ENCODE measurements at places on chromosomes 4 and X. TPM values are rescaled to one million over a fixed set of nuclear protein-coding genes. Genes with fewer than 3 reads are reported as not detected.

DNA sequence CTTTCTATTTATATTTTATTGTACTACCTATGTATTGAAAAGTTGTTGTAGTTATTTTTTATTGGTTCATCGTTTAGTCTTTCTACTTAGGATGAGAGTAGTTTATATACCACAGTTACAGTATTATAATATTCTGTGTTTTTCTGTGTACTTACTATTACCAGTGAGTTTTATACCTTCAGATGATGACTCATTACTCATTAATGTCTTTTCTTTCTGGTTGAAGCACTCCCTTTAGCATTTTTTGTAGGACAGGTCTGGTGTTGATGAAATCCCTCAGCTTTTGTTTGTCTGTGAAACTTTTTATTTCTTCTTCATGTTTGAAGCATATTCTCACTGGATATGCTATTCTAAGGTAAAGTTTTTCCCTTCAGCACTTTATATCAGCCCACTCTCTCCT, 7.7 kb downstream of the LUZP4 start:
- no peak overlapping the region for H3K27ac ChIP-seq
- no peaks in the 10 kb centered on the region for H3K4me1 ChIP-seq
- H3K27me3 ChIP-seq = no peaks in the 10 kb centered on the region
- no peaks in the 10 kb centered on the region for H3K36me3 ChIP-seq
- H3K4me3 ChIP-seq = no peak overlapping the region
- no peak for DNase-seq

DNA sequence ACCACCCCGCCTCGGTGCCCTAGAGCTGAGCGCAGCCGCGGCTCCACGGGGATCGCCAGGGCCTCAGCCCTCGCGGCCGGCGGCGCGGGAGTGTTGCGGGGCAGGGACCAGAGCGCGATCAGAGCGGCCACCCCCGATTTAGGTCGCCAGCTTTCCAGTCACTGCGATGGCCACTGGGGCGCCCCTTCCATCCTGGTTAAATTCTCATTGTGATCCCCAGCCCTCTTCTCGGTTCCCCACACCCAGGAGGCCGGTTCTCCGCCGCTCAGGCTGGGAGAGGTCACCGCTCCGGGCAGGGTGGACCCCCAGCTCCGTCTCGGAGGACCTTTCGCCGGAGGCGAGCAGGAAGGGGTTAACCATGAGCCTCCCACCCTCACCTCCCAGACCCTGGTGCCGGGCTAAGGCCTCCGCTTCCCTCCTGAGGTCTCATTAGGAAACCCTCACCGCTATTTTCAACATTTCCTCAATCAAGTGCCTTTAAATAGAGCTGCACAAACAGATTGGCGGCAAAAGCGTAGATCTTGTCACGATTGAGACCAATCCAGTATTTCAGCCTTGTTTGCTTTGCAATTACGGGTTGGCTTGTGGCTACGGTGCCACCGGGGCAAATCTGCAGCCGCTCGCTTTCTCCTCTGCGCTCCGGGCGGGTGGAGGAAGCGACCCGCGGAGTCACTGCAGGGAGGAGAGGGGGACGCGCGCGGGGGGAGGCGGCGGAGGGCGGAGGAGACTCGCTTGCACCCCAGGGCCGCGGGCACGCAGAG, 8.3 kb upstream of the HAND2 start:
- H3K4me1 ChIP-seq = peaks cover 18% of the 10 kb centered on the region
- DNase-seq = no peak
- H3K27me3 ChIP-seq = peaks cover 96% of the 10 kb centered on the region
- no peaks in the 10 kb centered on the region for H3K36me3 ChIP-seq
- H3K4me3 ChIP-seq = peak overlapping the region; percentile 44

GRCh38 chrX:40167850-40168479, 70.2 kb upstream of the BCOR start:
- H3K27me3 ChIP-seq = no peaks in the 10 kb centered on the region
- peaks cover 62% of the 10 kb centered on the region for H3K4me1 ChIP-seq
- H3K4me3 ChIP-seq = peak overlapping the region; percentile 35

The TKTL1 gene
- total RNA-seq = not detected

The RAB40A gene
- total RNA-seq = not detected
